ENCODE measurements at places on chromosomes 11 and 22.

GRCh38 chr11:115920092-115920461 is 415.9 kb upstream of the CADM1 start:
- no peak for DNase-seq

- no peak for DNase-seq
Measured at GRCh38 chr11:36162883-36163434, 126.3 kb downstream of the COMMD9 start.

DNA sequence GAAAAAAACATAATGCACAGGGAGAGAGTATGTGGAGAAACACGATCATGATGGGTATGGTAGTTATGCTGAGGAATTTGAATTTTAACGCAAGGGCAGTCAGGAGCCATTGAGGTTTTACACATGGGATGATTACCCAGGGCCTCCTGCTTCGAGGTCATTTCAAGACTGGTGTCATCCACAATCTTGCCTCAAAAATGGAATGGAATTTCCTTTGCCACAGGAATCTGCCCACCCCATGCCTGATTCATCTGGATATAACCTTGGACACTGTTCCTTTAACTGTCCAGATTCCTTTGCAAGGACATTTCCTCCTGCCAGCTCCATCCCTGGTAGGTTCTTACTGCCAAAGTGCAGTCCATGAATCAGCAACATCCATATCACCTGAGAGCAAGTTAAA is 655.9 kb upstream of the TENM4 start:
- no peak for DNase-seq

DNA sequence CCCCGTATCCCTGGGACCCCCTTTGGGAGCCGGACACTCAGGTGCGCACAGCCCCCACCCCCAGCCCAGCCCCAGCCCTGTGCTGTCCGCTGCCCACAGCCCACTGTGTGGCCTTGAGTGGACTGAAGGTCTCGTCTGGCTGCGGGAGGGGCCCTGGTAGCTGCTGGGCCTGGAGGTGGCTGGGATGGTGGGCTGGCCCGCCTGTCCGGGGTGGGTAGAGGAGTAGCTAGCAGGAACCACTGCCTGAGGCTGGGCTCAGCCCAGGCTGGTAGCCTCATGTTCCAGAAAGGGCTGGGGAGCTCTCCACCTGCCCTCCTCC is 4.6 kb upstream of the MUC6 start:
- DNase-seq, result no peak

DNA sequence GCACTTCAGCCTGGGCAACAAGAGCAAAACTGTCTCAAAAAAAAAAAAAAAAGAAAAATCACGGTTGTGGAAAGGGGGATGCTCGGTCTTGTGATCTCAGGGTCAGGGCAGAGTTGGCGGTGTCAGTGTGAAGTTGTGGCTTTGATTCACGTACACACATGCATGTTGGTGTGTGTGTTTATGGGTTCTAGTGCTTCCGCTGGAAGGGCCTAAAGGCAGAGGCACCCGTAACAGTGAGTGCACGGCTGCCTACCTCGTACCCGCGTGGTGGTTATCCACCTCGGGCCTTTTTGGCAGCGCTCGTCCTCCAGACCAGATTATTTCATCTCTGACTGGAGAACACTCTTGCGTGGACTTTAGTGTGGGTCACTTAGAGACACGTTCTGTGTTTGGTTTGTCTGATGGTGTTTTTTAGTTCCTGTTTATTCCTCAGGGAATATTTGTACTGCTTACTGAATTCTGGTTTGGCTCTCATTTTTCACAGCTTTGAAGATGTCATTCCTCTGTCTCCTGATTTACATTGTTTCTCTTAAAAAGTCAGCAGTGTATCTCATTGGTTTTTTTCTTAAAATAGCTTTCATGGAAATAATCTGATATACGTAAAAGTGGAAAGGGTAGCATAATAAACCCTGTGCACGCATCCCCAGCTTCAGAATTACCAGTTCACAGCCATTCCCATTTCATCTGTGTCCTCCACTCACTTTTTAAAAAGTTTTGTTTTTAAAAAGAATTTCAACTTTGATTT is 15.6 kb downstream of the ZBED4 start:
- DNase-seq, result no peak

- no peak for DNase-seq
Measured at GRCh38 chr22:45502215-45503049, at the start of gene FBLN1. TSS of gene FBLN1 (plus strand) at chr22:45502883. CDS start at chr22:45502986, 103 bp downstream.

DNA sequence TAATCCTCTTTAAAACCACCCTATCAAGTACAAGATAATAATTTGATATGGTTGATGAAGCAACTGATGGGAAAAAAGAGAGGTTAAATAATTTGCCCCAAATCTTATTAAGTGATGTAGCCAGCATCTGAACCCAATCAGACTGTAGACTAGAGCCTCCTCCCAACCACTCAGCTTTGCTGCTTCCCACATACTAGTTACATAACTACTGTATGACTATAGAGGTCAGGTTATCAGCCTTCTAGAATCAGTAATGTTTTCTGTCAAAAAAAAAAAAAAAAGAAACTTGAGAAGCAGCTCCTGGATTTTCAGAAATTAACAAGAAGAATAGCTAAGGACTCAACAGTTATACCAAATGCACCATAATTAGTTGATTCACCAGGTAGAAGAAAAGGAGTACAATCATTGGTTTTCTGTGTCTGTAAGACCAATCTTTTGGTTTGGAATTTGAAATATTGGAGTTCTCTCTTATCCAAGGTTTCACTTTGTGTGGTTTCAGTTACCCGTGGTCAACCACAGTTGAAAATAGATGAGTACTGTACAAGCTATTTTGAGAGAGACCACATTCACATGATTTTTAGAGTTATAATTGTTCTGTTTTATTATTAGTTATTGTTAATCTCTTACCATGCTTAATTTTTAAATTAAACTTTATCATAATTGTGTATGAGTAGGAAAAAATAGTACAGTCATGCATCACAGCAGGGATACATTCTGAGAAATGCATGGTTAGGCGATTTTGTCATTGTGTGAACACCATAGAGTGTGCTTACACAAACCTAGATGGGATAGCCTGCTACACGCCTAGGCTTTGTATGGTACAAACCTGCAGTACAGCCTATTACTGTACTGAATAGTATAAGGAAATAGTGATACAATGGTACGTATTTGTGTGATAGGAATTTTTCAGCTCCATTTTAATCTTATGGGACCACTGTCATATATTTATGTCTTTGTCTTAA is 72.2 kb downstream of the PDHX start:
- DNase-seq, result no peak

DNA sequence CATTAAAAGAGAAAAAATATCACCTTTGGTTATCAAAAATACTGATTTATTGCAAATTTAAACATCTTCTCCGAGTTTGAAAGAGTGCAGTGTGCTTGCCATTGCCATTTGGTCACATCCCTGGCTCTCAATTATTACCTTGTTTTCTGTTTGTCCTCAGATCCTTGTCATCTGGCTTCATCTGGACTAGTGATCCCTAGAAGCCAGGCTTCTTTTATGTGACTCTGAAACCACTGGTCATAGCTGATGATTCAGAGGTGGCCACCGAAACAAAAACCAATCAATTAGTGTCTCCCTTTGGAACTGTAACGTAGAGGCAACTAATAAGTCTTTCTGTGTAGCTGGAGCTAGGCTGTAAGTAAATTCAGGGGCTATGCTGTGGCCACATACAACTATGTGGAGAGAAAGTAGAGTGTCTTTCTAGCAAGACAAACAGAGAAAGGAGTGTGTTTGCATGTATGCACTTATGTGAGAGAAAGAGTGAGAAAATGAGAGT is 237.9 kb downstream of the LUZP2 start:
- DNase-seq, result no peak

- no peak for DNase-seq
Measured at GRCh38 chr11:19080579-19080993, 20.1 kb upstream of the MRGPRX2 start.

DNA sequence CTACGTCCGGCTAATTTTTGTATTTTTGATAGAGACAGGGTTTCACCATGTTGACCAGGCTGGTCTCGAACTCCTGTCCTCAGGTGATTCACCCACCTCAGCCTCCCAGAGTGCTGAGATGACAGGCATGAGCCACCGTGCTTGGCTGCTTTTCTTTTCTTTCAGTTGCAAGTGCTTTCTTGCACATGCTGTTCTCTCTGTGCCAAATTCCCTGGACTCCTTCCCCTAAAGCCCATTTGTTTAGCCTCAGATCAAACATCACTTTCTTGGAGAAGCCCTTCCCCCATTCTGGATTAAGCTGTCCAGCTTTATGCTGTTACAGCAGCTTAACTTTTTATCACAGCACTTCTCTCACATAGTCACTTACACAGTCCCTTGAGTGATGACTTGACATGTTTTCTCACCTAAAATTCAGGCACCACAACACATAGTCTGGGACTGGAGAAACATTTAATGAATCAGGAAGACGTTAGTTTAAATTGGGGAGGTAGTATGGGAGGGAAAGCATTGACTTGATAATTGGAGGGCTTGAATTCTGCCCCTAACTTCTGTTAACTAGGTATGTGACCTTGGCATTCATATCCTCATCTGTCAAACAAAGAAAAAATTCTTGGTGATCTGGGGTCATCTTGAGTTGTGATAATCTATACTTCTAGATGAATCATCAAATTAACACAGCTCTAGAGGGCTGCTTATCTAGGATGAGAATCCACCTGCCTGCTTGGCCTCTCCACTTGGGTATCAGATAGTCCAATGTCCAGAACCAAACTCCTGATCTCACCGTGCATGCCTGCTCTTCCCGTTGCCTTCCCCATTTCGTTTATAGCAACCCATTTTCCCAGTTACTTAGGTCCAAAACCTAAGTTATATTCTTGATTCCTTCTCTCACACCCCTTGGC is 18.4 kb downstream of the ACO2 start:
- DNase-seq, result no peak

DNA sequence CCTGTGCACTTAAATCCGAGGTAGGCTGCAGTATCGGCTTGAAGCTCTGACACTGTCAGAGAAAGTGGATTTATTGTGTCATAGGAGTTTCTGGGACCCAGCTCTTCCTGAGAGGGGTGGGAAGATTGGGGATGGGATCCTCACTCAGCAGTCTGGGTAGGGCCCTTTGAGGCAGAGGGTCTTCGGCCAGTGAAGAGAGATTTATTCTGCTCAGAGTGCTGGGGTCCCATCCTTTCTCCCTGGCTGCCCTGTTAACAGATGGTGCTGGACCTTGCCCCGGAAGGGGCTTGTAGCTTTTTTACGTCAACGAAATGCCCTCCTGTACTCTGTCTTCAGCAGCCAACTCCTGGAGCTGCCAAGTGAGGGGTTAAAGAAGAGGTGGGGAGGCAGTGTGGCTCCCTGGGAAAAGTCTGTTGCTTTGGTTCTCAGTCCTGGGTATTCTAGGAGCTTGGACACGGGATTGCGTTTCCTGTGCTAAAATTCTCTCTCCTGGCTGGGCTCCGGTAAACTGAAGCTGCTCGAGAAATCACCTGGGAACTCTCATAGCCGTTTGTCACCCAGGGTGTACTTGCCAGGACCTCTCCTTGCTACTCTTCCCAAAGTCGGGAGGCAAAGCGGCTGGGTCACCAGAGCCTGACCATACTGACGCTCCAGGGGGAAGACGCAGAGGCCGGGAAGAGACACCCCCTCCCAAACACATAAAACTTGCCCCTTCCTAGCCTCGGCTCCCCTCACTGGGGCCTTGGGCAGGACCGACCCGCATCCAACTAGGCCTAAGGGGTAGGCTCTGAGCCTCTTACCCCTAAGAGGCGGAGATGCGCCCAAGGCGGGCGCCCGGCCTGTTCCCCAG is 806 bp upstream of the SMDT1 start:
- DNase-seq, result no peak

DNA sequence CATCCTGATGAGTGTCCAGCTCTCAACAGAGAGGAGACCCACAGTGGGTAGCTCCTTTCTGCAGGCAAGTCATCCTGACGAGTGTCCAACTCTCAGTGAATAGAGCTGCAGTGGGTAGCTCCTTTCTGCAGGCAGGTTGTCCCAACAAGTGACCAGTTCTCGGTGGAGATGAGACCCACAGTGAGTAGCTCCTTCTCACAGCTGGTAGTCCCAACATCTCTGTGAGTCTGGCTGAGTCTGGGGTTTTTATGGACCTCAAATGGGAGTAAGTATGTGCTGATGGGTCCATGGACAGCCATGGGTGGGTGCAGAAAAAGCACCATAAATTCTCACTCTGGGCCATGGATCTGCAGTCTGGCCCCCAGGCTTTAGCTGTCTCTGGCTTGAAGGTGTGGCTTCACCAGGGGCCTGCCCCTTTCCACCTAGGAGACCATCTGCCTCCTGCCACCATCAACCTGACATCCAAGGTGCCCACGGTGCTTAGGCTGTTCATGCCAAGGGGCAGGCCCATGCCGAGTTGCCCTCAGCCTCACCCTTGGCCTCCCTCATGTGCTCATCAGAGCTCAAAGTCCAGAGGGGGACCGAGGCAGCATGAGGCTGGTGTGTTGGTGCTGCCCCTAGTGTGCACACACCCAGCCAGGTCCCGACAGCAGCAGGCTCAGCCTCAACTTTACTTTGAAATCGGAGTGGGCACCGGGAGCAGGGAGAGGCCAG is 15.3 kb downstream of the NPAT start:
- no peak for DNase-seq

DNA sequence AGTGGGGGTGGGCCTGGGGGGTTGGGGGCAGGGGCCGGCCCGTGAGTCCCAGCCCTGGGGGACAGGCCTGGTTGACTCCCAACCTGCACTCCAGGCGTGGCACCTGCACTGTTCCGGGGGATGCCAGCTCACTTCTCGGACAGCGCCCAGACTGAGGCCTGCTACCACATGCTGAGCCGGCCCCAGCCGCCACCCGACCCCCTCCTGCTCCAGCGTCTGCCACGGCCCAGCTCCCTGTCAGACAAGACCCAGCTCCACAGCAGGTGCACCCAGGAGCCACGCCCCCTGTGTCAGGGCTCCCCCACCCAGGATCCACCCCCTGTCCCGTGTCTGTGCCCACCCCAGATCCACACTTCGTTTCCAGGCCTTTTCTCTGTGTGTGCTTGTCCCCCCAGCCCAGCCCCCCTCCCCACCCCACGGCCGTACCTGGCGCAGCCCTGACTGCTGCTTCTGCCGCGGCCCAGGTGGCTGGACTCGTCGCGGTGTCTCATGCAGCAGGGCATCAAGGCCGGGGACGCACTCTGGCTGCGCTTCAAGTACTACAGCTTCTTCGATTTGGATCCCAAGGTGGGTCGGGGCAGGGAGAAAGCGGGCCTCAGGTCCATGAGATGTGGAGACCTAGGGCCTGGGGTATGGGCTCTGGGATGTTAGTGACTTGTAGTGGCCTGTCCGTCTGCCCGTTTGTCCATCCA is 4.8 kb downstream of the FERMT3 start:
- DNase-seq, result no peak

DNA sequence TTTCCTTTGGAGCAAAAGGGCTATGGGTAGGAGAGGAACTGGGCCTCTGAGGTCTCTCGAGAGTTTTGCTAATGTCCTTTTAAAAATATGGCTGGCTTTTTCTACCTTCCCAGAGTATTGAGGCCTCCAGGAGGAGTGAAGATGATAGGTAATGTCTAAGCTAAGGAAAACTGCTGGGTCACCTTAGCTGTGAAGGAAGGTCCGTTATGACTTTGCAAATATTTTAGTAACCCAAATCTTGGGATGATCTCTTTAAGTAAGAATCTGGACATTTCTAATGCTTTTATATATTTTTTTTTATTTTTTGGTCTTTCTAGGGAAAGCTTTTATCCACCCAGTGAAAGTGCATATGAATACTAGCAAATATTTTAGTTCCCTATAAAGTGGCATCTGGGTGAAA is 60.9 kb upstream of the SYN3 start:
- DNase-seq, result no peak

GRCh38 chr11:12777208-12777874 is 103.1 kb downstream of the TEAD1 start:
- no peak for DNase-seq
